Stimulated activated CD4-positive, alpha-beta T cell treated with anti-CD3 and anti-CD28 coated beads, Interleukin-12 subunit alpha, Interleukin-12 subunit beta, amount 100 ng/mL, for 24 hours (primary cell): ENCODE measurements at places on chromosomes 7 and 10.

DNA sequence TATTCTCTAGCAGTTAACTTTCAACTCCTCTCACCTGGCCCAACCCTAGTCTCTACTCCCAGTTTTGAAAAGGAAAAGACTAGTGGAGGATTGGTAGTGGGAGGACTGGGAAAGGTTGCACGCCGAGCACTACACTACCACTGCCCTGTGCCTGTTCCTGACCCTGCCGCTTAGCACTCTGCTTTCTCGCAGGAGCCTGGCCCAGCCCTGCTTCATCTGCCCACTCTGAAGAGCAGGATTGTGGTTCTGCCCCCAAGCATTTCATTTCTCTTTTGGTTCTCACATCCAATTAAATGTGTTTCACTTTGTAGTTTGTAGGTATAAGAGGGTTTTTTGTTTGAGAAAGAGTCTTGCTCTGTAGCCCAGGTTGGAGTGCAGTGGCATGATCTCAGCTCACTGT, 31.5 kb upstream of the RBM20 start:
- no peak for DNase-seq

DNA sequence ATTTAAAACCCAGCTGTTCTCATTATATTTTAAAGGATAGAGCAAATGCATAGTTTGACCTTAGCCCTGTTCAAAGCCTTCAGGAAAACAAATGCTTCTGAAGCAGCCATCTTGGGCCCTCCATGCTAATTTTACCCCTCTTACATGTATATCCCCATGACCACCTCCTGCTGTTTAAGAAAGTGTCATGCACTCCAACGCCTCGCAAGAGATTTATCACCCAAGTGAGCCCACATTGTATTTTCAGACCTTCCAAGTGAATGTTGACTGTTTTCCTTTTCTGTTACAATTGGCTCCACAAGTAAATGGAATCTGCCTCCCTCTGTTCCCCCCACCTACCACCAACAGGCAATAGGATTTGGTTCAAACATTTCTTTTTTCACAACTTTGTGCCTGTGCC, 5.3 kb downstream of the TMEM72 start:
- DNase-seq, result no peak

- DNase-seq, result no peak
Measured at GRCh38 chr10:96236090-96236478, 35.3 kb downstream of the BLNK start.

GRCh38 chr10:89427629-89428028, 13.3 kb downstream of the IFIT5 start:
- no peak for DNase-seq

GRCh38 chr10:76429368-76430060, 998.1 kb downstream of the LRMDA start:
- no peak for DNase-seq

DNA sequence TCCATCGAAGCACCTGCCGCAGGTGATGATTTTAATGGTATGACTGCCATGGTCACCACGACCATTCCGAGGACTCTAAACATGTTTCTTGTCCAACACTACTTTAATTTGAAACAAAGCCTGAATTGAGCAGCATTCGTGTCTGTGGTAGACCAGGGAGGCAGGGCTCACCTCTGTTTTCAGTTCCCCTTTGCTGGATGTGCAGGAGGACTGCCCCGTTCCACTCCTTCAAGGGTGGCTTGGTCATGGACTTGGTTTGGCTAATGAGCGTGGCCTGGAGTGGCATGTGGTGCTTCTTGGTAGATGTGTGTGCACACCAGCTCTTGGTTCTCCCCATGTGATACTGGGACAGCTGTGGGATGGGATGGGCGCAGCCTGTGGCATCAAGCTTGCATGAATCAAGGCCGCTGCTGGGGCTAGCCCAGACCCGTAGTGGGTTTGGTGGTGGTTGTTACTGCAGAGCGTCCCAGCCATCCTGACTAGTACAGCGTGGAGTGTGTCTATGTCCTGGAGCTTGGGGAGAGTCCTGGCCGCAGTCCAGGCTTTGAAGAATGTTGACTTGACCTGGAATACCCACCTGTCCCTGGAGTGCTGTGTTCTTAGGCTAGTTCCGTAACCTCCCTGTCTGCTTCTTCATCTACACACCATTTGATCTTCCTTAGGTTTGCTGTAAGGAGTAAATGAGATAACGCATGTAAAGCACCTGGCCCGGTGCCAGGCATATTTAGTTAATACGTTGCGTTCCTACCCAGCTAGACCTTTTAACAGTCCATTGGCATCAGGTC, 34.8 kb downstream of the MGMT start:
- DNase-seq, result no peak

- no peak for DNase-seq
Measured at GRCh38 chr10:132524443-132525285, 12.9 kb upstream of the INPP5A start.

DNA sequence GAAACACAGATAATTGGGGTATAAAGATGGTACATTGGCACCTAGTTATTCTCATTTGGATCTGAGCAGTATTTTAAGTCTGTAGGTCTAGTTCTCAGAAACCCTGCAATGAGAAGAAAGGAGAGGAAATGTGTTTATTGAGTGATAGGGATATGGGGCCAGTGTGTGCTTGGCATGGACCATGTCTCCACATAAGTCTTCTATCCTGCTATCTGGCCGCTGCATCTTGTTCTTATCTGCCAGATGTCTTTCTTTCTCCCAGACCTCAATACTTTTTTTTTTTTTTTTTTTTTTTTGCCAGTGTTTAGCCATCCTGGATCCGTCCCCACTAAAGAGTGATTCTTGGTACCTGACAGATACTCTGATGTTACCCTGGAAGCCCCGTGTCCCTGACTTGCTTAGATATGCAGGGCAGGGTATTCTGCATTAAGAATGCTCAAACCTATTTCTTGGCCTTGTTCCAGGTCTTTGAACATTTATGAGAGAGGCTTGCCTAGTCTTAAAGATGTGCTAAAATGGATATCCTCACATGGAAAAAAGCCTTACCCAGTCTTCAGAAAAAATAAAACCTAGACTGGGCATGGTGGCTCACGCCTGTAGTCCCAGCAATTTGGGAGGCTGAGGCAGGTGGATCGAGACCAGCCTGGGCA, 10.0 kb downstream of the MTURN start:
- DNase-seq, result no peak

DNA sequence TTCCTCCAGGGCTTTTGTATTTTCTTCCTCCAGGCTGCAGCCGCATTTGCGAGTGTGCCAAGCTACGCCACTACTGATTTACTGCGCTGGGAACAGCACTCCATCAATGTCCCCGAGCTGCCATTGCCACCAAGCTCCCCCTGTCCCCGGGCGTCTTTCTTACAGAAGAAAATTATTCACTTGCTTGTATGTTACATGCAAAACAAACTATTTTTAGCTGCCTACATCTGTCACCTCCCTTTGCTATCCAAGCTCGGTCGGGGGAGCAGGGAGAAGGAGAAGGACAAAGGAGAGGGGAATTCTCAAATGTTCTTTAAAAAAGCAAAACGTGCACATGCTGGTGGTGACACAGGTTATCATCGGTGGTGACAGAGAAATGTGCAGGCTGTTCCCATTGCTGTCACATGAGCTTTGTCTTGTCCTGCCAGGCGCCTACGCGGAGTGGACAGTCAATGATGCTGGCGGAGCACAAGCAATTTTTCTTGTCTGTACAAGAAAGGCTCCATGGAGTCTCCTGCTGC, 93.1 kb downstream of the ADARB2 start:
- no peak for DNase-seq

DNA sequence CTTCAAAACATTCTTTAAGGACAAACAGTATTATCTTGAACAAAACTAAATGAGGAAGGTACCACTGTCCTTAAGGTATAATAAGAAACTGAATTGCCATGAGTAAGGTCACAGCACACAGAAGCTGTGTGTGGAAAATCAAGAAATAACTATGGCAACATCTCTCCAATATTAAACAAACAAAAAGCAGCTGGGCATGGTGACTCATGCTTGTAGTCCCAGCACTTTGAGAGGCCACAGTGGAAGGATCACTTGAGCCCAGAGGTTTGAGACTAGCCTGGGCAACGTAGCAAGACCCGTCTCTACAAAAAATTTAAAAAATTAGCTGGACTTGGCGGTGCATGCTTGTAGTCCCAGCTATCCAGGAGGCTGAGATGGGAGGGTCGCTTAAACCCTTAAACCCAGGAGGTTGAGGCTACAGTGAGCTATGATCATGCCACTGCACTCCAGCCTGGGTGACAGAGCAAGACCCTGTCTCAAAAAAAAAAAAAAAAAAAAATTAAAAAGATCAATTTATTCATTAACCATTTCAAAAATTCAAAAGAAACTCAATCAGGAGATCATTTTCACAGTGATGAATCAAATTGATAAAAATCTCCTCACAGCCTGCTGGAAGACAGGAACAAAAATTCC, 195.4 kb downstream of the SKIDA1 start:
- no peak for DNase-seq

DNA sequence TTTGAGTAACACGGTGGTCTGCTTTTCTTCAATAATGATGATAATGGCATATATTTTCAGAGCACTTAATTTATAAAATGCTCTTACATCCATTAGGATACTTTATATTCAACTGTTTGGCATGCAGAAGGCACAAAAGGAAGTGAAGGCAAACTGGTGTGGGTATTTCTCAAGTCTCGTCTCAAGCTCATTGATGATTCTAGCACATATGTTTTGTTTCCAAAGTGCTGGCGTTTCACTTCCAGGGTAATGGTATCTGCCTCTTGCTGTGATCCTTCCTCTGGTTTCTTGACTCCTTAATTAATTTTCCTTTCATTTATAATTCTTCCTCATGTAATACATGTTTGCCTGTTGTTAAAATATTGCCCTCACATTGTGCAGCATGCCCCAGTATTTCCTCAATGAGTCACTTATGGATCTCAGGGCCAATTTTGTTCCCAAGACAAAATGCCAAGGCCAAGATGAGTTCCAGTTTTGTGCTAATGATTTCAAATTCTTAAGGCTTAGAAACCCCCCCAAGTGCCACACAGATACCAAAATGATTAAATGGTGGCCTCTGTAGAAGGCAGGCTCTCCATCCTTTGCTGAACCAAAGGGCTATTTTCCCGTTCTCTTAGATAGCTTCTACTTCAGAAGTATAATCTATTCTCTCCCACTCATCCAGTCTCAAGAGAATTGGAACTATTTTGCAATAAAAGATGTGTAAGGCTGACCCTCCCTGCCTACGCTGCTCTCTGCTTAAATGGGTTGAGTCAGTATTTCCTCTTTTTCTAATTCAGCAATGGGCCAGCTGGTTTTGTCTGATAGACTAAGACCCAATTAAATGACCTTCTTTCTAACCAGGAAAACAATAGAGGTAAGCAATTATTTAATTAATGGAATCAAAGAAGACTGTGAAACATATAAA, 171.2 kb downstream of the ZNF365 start:
- no peak for DNase-seq

DNA sequence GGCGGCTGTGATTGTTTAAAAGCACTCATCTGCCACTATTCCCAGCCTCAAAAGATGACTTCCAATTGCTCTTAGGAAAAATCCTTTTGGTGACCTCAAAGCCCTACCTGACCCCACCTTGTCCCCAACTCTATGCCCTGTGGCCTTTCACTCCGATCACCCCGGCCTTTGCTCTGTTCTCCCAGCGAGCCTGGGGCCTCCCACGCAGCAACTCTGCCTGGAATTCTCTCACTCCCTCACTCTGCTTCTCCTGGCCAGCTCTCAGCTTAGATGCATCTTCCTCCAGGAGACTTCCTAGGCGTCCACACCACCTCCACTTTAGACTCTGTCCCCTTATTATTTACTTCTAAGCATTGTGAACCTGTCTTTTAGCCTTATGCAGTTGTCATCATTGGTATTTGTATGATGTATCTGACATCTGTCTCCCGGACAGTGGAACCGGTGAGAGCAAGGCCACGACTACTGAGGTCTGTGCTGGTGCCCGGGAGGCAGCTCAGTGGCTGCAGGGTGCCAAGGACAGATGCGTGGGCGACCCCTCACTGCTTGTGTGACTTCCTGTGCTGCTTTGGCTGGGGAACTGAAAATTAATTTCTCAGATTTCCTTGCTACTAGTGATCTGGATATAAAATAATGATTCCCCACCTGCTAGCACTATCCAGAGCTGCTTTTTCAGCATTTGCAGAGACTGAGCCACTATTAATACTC, 63.0 kb downstream of the PIP4K2A start:
- no peak for DNase-seq
